Activated T-helper 1 cell treated with Interleukin-2 at 50 U/mL for 16 hours (primary cell): ENCODE measurements at places on chromosomes 1 and 21.

GRCh38 chr1:231927431-231927830 is 300.8 kb downstream of the DISC1 start:
- DNase-seq: no peak

DNA sequence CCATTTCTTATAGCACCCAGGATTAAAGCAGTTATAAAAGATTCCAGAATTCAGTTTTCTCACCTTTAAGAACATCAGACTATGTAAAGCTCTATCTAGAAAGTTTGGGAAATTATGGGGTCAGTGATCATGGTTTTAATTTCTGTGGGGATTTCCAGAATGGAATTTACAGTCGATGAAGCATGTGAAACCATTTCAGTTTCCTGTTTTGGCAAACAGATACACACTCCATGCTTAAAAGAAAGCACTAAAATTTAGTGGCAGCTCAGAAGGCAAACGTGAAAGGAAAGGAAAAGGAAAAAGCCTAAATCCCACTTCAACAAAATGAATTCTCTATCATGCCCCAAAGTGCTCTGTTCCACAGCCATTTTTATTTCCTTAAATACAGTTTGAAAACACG is 60.4 kb downstream of the FYB2 start:
- DNase-seq: no peak

DNA sequence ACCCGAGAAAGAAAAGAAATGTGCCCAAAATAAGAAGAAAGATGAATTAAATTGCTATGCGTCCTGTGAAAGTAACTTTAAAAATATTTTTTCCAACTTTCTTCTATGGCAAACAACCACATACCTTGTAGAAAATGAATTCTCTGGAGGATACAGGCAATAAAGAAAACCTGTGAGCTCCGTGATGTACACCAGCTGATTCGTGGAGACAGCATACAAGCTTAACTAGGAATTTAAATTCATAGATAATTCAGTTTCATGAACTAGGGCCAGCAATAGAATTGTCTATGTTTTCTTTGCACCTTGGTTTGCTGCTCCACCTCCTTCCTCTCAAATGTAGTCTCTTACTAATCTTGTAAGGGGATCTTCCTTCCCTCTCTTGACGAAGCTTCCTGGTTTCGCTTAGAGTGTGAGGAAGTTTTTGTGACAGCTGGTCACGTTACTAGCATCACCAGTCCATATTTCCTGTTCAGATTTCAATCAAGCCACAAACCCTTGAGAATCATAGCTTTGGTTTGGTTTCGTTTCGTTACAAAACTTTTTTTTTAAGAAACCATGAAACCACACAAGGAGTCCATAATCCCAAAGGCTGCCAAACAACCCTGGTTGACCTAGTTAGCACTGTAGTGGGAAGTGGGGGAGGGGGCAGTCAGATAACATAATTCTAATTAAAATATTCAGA is 35.8 kb downstream of the GREM2 start:
- DNase-seq: peak; percentile 1

- no peak for DNase-seq
These were observed 14.4 kb downstream of the ALDH9A1 start for GRCh38 chr1:165683848-165684485.

GRCh38 chr1:200900877-200901276 is 6.2 kb downstream of the INAVA start:
- no peak for DNase-seq

DNA sequence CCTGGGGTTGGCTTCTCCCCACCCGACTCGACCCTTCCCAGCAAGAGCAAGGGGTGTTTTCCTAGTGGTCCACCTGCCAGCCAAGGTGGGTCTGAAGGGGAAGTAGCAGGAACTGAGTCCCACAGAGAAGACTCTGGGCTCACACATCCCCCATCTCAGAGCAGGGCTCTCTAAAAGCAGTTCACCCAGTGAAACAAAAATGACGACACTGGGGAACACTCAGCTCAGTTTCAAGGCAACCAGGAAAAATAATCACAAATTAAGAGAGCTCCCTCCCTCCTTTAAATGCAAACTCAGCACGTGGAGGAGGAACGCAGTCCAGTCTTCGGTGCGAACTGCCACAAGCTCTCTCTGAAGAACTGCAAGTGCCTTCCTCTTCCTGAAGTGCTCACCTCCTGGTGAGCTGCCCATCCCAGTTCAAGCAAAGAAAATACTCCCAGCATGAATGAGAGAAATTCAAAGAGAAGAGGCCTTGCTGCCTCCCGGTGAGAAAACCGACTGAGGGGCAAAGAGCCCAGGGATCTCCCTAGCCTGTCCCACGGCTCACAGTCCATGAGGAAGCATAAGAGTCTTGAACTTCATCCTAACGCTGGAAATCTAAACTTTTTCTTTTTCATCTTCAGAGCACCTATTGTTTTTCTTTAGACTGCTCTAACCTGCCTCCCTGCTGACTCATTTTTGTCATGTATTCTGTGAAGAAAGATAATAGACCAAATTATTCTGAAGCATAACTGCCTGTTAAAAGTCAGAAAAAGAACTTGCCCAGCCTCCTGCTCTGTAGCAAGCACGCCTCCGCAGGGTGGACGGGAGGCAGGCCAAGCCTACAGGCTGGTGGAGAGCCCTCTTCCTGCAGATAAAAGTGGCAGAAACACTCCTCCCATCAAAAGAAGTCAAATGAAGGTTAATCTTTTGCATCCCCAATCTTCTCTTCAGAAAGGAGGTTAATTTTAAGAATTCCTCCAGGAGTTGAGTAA is 281.4 kb downstream of the HHIPL2 start:
- no peak for DNase-seq

- DNase-seq: no peak
These were observed 14.7 kb upstream of the KRTAP21-1 start for GRCh38 chr21:30769724-30770431.

GRCh38 chr1:67338642-67339041 is 31.0 kb downstream of the IL12RB2 start:
- DNase-seq: no peak

DNA sequence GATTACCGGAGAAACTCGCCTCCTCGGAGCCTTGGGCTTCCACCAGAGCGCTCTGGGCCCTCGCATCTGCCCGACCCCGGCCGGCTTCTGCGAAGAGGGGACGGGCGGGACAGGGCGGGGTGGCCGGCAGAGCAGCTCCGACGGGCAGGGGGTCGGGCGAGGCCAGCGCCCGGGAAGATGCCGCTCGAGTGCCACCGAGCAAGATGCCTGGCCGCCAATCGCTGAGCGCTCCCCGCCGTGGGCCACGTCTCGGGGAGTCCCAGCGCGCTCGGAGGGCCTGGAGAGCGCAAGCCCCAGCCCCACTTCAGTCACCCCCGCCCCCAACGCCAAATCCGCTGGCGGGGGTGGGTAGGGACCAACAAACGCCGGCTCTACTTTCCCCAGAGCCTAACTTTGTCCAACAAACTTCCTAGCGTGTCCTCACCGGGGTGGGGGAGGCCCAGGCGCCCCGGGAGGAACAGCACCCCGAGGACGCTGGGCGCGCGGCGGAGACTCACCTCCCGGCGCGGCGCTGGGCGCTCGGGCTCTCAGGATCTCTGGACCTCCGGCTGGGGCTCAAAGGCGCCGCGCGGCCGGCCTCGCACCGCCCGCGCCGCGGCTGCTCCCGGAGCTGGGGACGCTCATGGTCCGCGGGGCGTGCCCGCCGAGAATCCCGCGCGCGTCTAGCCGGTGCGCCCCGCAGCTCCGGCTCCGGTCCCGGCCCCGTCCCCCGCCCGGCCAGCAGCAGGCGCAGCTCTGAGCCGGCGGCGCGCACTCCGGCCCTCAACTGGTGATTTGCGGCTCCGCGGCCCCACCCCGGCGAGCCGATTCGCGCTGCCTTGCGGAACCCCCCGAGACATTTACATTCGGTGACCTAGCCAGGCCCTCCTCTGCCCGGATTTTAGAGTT is at the start of gene BCAR3:
BCAR3 (minus strand) TSS at position 737 of the 888 bp plus-strand sequence. CDS start 6,907 bp downstream, outside the sequence.
- no peak for DNase-seq

- DNase-seq: no peak
These were observed 107.7 kb downstream of the POU2F1 start for GRCh38 chr1:167328306-167328815.

DNA sequence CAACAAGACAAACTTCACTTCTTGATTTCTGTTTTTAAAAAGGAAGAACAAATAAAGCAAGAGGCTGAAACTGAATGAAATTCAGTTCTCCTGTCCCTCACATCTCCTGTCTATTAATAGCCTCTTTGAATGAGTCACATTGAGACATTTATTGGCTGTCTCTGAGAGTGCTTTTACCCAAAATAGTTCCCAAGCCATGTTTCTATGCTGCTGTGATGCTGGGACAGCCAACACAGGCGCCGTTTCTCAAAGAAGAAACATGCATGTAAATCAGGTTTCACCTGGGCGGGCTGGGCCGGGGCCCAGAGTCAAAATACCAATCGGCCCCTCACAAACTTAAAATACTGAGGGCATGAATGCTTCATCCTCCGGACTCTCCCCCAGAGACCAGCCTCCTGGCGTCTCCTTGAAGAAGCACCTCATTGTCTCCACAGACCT is 105.2 kb downstream of the EDEM3 start:
- DNase-seq: no peak

- no peak for DNase-seq
These were observed 107.7 kb upstream of the LMO4 start for GRCh38 chr1:87220993-87221392.

DNA sequence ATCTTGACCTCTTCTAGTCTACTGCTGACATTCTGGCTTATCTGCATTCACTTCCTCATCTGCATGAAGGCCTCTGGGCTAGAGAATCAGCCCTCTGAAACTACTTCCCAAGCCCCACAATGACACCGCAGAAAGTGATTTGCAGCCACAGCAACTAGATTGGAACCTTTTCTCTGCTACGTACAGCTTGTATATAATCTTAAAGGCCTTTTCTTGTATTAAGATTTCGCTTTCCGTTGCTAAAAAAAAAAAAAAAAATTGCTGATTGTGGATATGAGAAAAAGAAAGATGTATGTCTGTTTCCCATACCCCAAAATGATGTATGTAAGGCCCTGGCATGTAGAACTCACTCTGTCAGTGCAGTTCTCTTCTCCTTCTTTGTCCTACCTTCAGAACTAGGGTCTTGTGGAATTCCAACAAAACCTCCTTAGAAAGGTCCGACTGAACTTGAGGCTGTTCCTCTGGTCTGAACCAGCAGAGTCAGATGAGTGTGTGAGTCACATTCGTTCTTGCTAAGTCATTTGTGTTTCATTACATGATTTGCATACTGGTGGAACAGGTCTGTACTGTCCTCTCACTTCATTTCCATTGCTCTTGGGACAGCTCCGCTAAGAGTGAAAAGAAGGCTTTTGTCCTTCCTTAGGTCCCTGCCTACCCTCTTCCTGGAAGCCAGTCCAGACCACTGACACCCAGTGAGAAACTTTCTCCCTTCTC is 62.7 kb downstream of the PLPP3 start:
- no peak for DNase-seq

DNA sequence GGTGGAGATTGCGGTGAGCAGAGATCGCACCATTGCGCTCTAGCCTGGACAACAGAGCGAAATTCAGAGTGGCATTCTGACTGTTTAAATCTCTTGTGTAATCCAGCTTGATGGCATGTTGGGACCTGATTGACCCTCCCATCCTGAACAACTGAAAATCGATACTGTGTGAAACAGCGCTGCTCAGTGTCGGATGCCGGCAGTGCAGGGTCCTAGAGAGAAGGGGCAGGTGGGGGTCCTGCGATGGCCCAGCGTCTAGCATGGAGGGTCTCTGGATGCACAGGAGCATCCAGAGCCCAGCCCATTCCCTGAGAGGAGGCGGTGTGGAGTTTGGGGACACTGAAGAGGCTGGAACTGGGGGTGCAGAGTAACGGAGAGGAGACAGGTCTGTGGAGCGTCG is 15.8 kb downstream of the AGT start:
- DNase-seq: no peak

DNA sequence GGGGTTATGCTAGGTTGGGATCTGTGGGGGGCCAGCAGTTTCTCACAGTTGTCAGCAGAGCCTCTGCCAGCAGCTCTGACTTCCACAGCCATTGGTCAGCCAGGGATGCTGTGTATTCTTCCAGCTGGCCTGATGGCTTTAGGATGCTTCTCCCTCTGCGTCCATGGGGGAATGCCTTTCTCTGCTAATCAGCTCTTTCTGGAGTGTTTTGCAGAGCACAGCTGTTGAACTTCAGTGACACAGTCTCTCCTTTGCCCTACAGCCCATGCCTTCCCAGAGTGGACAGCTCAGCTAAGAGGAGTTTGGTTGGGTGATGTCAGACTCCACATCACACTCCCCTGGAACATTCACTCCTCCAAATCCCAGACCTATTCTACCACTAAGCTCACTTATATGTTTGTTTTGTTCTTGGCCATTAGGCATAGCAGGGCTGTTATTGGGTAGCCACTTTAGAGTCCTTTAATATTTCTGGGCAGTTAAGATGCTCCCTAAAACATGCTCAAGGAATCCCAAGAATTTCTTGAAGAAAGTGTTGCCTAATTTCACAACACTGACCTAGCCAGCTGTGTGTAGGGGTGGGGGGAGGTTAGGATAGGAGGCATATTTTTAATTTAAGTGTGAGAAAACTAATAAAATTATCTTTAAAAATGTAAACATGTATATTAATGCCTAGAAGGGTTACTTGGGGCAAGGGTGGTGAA is 75.3 kb upstream of the KIAA0040 start:
- no peak for DNase-seq

DNA sequence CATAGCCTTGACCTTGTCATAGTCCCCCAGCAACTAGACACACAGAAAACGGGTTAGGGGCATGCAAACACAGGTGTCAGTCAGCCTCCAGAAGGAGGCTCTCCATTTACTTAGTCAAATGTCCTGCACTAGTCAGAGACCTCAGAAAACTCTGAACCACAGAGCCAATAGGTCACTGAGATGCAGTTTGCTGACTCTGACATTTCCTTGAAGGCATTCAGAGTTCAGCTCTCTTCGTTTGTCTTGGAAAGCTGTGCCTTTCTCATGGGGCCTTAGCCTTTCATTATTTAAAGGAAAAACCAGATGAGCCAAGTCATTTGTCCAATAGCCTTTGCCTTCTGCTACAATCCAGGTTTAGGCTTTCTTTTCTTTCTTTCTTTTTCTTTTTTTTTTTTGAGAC is 3.5 kb downstream of the OLFML2B start:
- DNase-seq: no peak

DNA sequence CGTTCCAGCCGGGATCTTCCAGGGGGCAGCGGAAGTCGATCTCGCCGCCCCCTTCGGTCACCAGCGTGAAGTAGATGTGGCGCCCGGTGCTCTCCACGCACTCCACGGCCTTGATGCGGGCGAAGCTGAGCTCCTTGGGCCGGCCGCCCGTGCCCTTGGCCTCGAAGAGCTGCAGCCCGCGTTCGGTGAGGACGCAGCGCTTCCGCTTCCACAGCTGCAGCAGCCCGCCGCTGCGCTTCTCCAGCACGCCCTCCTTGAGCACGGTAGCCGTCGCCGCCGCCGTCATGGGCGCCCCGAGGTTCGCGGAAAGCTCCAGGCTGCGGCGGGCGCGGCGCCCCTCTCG is 516 bp downstream of the PHLDA3 start:
- no peak for DNase-seq

DNA sequence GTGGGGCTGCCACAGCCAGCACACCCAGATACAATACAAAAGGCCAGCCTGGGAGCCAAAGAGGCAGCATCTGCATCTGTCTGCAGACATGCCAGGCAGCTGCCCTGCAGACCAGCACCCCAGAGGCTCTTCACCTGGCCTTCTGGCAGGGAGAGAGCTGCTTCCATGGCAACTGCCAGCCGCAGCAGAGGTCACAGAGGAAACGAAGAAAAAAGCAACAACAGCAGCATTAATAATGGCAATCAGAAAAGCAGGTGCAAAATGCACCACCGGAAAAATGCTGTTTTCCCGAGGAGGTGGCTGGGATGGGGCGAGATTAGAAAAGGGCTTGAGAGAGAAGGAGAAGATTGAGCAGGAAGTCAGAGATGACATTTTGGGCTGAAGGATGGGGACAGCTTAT is 309.5 kb downstream of the PCP4 start:
- DNase-seq: no peak
